Osteoblast (primary cell): ENCODE measurements at places on chromosomes 13 and 19.

DNA sequence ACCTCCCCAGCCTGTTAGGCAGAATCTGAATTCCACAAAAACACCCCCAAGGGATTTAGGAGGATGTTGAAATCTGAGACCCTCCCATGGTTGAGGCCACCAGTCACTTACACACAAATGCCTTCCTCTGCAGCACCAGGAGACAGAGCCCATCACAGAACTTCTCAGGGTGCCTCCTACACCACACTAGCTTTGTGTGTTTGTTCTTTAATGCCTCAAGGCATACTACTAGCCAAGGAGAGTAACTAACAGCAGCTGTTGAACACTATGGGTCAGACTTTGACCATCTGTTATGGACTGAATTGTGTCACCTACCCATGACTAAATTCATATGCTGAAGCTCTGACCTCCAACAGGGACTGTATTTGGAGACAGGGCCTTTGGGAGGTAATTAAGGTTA is 9.5 kb upstream of the MED26 start:
- DNase-seq = no peak

DNA sequence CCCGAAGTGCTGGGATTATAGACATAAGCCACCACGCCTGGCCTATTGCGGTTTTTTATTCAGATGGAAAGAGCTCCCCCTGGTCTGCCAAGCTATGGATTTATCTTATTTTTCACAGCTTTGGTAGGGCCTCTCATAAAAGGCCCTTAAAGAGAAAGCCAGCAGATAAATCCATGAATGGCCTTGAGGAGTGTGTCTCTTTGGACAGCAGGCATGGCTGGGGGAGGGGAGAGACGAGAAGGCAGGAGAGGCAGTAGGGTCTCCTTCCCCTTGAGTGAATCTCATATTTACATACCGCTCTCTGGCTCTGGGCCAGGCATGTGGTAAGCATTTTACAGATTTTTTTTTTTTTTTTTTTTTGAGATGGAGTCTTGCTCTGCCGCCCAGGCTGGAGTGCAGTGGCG is 25.2 kb downstream of the MARK4 start:
- DNase-seq = peak; percentile 50

- DNase-seq = peak; percentile 85
Measured at GRCh38 chr13:75365724-75366173, 116.2 kb downstream of the TBC1D4 start.

- no peak for DNase-seq
Measured at GRCh38 chr13:38674208-38674607, 12.7 kb upstream of the FREM2 start.

- DNase-seq = no peak
Measured at GRCh38 chr13:65836066-65836465, 1394.1 kb downstream of the PCDH9 start.

DNA sequence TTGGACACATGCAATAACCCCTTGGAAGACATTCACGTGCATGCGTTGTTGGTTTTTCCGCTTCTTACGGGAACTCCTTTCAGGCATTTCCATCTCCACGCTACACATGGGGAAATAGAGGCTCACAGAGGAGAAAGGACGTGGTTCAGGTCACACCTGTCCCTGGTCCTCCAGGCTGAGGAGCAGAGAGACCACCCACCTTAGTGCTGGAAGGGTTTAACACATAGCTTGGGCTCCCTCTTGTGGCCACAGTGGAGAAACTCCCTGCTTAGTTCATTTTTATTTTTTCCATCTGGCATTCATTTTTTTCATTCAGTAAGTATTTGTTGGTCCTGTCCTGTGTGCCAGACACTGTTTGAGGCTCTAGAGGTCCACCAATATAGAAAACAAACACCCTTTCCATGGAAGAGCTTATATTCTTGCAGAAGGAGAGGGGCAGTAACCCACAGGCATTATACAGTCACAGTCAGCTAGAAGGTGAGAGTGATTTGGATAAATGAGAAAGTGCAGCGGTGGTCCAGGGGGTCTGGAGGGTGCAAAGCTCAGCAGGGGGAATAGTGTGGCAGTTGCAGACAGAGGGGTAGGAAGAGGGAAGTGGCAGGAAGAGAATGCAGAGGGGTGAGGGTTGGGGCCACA is 24.2 kb upstream of the TTYH1 start:
- DNase-seq = no peak

- DNase-seq = no peak
Measured at GRCh38 chr19:18117364-18117691, 19.8 kb downstream of the MAST3 start.

DNA sequence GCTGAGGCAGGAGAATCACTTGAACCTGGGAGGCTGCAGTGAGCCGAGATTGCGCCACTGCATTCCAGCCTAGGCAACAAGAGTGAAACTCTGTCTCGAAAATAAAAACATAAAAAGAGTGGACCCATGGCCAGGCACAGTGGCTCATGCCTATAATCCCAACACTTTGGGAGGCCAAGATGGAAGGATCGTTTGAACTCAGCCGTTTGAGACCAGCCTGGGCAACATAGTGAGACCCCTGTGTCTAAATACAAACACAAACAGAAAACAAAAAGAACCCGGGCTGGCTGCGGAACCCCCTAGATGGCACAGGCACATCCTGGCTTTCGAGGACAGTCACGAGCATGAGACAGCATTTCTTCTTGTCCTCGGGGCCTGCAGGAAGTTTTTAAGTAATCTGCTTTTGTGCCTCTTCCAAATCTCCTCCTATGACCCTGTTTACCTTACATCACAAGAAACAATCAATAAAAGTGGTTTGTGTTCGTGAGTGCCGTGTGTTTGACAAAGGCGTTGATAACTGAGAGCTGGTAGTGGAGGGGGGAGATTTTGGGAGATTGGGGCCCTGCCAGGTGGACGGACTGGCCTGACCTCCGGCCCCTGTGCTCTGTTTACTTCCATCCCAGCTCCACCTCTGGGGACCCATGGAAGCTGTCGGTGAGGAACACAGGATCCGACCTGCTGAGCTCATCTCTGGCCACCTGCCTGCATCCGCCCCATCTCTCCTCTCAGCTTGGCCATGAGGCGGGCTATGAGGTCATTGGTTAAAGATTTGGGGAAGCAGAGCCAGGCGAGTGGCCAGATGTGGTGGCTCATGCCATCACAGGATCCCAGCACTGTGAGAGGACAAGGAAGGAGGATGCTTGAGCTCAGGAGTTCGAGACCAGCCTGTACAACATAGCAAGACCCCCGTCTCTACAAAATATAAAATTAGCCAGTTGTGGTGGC is 5.9 kb upstream of the GDF15 start:
- DNase-seq = peak; percentile 92

GRCh38 chr13:74883834-74884233 is 598.1 kb downstream of the TBC1D4 start:
- no peak for DNase-seq
